ENCODE measurements at places on chromosomes 7 and 10.

- DNase-seq: no peak
Measured at GRCh38 chr7:46173476-46174195, 252.6 kb upstream of the IGFBP3 start.

GRCh38 chr7:127819975-127820731 lies 168.2 kb downstream of the SND1 start:
- DNase-seq: peak; percentile 33

- no peak for DNase-seq
Measured at GRCh38 chr7:100808354-100808875, 18.9 kb downstream of the EPHB4 start.

DNA sequence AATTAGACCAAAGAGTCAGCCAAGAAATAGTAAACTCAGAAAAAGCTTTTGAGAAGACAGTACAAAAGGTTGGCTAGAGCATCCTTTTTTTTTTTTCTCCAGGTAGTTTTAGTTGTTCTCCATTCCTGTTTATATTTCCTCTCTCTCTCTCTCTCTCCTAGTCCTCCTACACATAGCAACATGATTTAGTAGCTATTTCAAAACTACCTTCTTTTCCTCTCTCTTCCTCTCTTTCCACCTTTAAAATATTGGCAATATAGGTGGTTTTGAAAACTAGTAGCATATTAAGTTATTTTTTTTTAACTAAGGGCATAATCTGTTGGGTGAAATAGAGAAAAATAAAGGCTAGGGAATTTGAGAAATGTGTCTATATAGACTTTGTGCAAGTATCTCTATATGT lies 5.0 kb downstream of the SKIDA1 start:
- DNase-seq: no peak

- no peak for DNase-seq
Measured at GRCh38 chr7:23454881-23455526, 15.3 kb downstream of the IGF2BP3 start.

GRCh38 chr10:76051007-76051936 lies 619.8 kb downstream of the LRMDA start:
- no peak for DNase-seq

GRCh38 chr7:131656980-131657723 lies 100.7 kb upstream of the PODXL start:
- DNase-seq: no peak

DNA sequence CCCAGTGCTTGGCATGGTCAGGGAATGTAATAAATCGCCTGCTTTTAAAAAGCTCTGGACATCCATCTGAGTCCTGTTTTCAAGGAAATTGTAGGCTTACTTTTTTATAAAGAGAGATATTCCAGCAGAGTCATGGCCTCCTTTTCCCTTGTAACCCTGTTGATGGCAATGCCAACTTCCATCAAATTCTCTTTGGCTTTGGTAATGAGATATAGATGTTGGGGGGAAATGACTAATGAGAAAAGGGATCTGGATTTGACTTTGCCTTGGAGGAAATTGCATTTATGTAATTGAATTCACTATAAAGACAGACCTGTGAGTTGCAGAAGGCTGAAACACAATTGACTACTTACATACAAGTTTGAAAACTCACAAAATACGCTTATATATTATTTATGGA lies 347.5 kb downstream of the GPR158 start:
- DNase-seq: no peak

- no peak for DNase-seq
Measured at GRCh38 chr10:71636588-71636987, 83.0 kb downstream of the C10orf105 start.

GRCh38 chr7:137597856-137598255 lies 248.9 kb downstream of the DGKI start:
- no peak for DNase-seq

- DNase-seq: no peak
Measured at GRCh38 chr10:51651063-51651462, 48.3 kb downstream of the CSTF2T start.

DNA sequence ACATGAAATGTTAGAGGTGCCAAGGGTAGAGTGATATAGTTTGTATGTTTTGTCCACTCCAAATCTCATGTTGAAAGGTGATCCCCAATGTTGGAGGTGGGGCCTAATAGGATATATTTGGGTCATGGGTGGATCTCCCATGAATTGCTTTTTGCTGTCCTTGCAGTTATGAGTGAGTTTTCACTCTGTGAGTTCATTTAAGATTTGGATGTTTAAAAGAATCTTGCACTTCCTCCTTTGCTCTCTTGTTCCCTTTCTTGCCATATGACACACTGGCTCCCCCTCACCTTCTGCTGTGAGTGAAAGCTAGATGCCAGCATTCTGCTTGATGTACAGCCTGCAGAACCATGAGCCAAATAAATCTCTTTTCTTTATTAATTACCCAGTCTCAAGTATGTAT lies 269.2 kb downstream of the ZWINT start:
- DNase-seq: no peak

DNA sequence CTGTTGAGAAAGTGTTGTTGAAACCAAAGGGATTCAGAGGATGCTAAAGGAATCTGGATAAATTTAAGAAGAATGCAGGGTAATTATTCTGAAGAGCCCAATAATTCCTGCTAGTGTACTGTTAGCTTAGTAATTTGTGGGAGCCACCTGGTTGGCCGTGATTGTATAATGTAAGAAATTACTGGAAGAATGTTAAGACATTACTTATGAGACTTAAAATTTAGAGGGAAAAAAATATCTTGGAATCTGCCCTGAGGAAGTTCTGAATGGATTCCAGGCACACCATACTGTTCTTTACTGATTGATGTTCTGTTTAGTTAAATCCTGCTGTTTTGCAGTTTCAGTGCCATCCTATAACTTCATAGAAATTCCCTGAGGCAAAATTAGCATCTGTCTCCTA lies 155.0 kb upstream of the RHOBTB1 start:
- no peak for DNase-seq

DNA sequence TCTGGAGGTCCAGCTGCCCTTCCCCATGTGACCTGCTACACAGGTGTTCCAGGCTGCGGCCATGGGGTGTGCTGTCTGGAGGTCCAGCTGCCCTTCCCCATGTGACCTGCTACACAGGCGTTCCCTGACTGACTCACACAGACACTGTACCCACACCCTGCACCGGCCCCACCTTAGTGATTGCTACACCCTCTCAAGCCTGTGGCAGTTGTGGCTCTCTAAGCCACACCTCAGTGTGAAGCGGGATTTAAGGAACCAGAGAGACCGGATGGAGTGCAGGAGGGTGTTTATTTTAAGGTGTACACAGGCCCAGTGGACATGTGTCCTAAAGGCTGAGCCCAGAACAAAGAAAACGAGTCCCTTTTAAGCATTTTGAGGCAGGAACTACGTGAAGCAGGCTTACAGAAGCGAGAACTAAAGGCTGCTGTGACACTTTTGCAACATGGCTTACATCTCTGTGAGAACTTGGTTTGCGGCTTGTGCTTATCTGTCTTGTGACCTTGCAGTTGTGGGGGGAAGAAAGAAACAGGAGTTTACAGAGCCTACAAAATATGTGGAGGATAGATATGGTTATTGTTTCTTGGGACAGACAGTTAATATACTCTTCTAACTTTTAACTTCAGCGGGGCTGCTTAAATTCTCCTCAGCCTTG lies 326.4 kb downstream of the PAXIP1 start:
- DNase-seq: no peak

DNA sequence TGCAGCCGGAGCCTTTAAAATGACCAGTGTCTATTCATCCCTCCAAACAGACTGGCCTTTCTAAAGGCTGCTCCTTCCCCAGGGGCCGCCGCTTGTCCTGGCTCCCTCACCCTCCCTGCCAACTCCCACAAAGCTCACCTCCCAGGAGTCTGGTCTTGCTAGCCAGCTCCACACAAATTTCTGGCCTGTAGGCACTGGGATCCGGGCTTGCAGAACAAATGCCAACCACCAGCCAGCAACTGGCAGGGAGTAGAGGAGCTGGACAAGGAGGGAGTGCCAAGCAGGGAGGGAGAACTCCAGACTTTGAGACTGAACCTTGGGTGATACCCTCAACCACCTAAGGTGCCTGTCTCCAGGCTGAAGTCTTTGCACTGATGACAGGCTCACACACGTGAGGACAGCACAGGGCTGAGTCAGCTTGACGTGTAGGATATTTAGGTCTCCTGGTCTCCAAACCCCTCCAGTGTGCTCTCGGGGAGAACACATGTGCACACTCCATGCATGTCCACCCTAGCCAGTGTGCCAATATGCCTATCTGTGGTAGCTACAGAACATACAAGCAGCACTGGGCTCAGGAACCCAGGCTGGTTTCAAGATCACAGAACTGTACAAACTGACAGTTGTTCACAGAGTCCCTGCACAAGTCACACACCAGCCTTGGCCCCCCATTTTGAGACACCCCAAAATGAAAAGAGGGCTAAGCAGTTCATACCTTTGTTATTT lies 6.0 kb downstream of the PAX2 start:
- DNase-seq: no peak

GRCh38 chr10:88039496-88040200 lies 176.2 kb downstream of the PTEN start:
- DNase-seq: no peak

- DNase-seq: no peak
Measured at GRCh38 chr10:30080161-30080560, 20.8 kb upstream of the JCAD start.

- no peak for DNase-seq
Measured at GRCh38 chr7:39967406-39968161, 17.5 kb downstream of the CDK13 start.

DNA sequence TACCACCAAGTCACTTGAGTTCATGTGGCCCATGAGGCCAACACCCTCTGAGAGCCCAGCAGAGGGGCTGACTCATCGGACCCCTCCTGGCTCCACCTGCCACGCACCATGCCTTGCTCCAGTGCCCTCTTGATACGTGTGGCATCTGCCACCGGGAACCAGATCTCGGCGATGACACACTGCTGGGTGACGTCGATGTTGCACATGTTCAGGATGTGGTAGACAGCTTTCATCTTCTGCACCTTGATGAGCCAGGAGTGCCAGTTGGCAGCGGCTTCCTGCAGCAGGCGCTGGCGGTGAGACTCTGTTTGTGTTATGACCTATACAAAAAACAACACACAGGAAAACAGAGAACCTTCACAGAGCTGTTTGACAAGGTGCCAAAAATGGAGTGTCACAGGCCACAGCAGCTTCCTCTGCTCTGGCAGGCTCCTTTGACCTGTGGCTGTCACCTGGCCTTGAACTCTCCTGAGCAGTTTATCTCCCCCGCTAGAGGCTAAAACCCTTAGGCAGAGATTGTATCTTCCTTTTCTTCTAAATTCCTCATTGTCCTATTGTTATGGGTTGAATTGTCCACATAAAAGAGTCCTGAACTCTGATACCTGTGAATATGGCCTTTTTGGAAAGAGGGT lies 45.2 kb upstream of the TMEM213 start:
- peak; percentile 97 for DNase-seq

DNA sequence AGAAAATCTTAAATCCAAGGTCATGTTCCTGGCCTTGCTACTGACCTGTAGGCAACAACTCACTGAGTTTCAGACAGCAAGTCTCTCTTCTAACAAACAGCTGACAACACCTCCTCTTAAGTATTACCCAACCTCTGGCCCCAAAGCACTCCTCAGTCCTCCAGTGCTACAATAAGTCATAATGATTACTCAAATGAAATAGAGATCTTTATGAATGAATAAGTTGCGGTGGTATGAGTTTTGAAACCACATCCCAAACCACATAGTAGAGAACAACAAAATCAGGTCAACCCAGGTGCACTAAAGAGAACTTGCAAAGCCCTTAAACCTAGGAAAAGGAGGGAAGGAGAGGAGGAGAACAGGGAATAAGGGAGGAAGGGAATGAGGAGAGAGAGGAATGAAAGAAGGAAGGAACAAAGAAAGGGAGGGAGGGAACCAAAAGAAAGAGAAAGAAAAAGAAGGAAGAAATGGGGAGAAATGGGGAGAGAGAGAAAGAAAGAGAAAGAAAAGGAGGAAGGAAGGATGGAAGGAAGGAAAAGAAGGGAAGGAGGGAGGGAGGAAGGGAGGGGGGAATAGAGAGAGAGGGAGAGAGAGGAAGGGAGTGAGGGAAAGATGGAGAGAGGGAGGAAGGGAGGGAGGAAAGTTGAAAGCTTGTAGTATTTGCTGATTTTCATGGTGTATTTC lies 142.8 kb upstream of the CALCR start:
- DNase-seq: peak; percentile 11

GRCh38 chr10:90913774-90914420 lies 7.0 kb downstream of the ANKRD1 start:
- no peak for DNase-seq

- DNase-seq: no peak
Measured at GRCh38 chr10:28800144-28800543, 122.8 kb downstream of the BAMBI start.

DNA sequence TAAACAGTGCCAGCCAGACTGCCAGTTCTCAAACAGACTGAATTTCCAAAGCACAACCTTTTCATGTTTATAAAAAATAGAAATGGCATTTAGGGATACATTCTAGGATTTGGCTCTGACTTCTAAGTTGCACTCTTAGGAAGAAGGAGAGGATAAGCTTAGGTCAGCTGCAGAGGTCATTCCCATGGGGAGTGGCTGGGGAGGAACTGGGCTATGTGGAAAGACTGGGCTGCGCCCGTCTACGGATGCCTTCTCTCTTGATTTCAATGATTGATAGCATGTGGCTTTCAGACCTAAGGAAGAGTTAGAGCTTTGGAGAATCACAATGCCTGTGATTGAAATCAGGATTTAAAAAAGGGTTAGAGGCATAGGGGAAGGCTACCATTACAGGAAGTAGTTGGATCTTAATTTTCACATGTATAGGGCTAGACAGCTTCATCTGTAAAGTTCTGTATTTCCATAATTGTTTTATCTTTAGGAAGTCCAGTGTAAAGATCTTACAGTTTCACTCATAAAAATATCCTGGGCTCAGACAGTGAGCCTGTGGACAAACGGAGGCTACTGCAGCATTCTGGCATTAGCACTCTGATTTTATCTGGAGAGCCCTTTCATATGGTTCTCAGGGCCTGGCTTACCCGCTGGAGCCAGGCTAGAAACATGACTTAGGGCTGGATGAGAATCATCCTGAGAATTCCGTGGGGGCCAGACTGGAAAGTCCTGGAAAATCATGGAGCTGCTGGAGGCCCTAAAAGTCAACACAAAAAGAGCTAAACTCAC lies 29.5 kb downstream of the NUDT5 start:
- DNase-seq: no peak

- peak; percentile 51 for DNase-seq
Measured at GRCh38 chr7:23264916-23265458, 18.4 kb downstream of the GPNMB start.

DNA sequence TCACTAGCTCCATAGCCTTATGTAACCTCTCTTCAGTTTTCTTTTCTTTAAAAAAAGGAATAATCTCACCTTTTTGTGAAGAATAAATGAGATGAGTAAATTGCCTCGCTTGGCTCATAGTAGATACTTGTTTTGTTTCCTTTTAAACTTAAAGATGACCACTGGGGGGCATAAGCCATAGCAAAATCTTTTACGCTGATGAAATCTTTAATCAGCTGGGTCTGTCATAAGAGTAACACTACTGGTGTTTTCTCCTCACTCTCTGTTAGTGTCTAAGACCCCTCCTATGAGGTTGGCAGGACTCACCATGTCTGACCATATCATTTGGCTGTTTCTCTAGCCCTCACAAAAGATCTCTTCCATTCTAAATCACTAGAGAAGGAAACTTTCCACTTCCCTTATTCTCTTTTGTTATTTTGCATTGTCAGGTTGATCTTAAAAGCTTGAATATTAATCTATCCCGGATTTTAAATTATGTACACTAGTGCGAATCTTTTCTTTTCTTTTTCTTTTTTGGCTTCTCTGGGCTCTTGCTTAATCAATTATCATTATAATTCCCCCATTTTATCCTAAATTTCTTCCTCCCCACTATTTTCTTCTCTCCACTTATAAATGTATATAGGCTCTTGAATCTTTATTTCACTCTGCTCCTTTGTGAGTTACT lies 12.5 kb downstream of the STAG3 start:
- DNase-seq: peak; percentile 74
